Mesenteric fat pad (tissue), 1 donor: ENCODE measurements at places on chromosomes 5 and 9. TPM values are rescaled to one million over a fixed set of nuclear protein-coding genes. Genes with fewer than 3 reads are reported as not detected.

Gene FOXD4L5
- not detected for total RNA-seq

Gene SLC23A1
- not detected for total RNA-seq

Gene CAPSL
- not detected for total RNA-seq

Gene TTC39B
- total RNA-seq = 7.2 TPM

Gene CDH12
- total RNA-seq = not detected

- no peak for DNase-seq
Observed at GRCh38 chr5:159098603-159099436, 896 bp downstream of the EBF1 start.

DNA sequence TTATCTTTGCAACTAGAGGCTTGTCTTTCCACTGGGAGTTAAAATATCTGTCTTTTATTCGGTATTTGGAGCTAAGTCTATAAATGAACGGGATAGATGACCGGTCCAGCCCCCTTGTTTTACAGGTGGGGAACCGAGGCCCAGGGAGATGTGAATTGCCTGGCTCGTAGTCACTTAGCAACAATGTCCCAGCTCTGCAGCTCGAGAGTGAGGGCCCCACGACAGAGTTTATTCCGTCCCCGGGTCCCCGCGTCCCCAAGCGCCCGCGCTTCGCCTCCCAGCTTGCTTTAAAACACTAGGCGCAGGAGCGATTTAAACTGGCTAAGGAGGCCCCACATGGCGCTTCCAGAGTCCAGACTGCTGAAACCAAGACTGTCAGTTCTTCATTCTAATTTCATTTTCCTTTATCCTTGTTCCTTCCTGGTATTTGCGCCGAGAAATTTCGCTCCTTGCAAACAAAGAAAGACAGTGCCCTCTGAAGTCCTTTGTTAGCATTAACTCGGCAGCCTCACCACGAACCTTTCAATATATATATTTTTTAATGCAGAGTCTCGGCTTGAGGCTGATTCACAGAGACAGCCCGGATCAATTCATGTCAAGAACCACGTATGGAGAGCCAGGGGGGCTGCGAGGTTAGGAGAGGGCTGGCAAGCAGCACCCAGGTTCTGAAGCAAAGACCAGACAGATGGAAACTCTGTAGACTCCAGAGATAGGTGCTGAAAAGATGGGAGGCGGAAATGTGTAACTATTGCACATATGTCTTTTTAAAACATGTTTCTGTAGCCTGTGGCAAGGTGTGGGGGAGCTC, 1.4 kb upstream of the ENC1 start:
- no peak for DNase-seq

GRCh38 chr5:79456400-79456799, 57.5 kb downstream of the HOMER1 start:
- DNase-seq = no peak

DNA sequence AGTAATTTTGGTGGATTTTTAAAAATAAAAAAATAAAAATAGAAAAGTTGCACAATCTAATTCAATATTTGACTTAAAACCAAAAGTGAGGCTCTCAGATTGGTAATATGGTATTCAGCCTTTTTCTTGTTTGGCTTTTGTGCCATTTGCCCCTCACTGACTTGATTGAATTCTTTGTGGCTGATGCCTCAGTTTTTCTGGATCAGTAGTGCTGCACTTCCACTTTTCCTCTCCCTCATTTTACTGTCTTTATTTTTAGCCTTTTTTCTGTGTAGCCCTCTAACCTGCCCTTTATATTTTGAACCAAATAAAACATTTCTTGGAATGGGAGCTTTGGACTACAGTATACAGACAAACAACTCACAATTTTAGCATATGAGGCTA, 3.8 kb upstream of the MSMP start:
- no peak for DNase-seq

DNA sequence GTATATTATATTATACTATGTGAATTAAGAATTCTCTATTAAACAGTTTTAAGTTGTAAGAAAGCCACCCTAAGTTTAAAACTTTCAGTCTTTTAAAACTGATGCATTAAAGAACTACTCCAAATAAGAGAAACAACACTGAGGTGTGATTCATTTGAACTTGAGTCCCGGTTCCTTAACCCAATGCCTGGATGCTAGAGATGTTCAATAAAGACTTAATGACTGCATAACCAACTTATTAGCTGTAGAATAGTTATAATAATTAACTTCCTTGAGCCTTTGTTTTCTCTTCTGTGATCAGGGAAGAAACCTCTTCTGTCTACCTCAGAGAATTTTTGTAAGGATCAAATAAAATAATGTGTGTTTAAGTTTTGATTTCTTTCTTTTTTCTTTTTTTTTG, 45.3 kb upstream of the DENND4C start:
- DNase-seq = no peak

- no peak for DNase-seq
Observed at GRCh38 chr5:139017624-139018023, 142.5 kb upstream of the LRRTM2 start.
